Uterus (tissue), 4 donors: ENCODE measurements at places on chromosomes 13 and 19. TPM values are rescaled to one million over a fixed set of nuclear protein-coding genes. Genes with fewer than 3 reads are reported as not detected.

Gene IL12RB1
- total RNA-seq, result 6.5 TPM

Gene FGF14
- not detected for total RNA-seq

Gene SLC25A41
- not detected for total RNA-seq

Gene TRIM13
- 33.4 TPM for total RNA-seq

Gene DMRTC2
- total RNA-seq, result not detected

Gene ITPKC
- 29.1 TPM for total RNA-seq

Gene TNNT1
- not detected for total RNA-seq

Gene CAPS
- 10.3 TPM for total RNA-seq

Gene CACNA1A
- 5.8 TPM for total RNA-seq

Gene FSD1
- total RNA-seq, result 3.1 TPM

Gene SHISA7
- total RNA-seq, result not detected

- peak within 1 kb of the TSS; percentile 80 for H3K4me3 ChIP-seq
- H3K27ac ChIP-seq, result peak within 1 kb of the TSS; percentile 100
- no peaks in the 10 kb centered on the region for H3K4me1 ChIP-seq
- no peaks in the 10 kb centered on the region for H3K27me3 ChIP-seq
These were observed at the start of gene EMP3 for GRCh38 chr19:48325265-48325910. Gene EMP3, plus strand, starts transcription at chr19:48325552. Its CDS starts 1,293 bp downstream, at chr19:48326845.

DNA sequence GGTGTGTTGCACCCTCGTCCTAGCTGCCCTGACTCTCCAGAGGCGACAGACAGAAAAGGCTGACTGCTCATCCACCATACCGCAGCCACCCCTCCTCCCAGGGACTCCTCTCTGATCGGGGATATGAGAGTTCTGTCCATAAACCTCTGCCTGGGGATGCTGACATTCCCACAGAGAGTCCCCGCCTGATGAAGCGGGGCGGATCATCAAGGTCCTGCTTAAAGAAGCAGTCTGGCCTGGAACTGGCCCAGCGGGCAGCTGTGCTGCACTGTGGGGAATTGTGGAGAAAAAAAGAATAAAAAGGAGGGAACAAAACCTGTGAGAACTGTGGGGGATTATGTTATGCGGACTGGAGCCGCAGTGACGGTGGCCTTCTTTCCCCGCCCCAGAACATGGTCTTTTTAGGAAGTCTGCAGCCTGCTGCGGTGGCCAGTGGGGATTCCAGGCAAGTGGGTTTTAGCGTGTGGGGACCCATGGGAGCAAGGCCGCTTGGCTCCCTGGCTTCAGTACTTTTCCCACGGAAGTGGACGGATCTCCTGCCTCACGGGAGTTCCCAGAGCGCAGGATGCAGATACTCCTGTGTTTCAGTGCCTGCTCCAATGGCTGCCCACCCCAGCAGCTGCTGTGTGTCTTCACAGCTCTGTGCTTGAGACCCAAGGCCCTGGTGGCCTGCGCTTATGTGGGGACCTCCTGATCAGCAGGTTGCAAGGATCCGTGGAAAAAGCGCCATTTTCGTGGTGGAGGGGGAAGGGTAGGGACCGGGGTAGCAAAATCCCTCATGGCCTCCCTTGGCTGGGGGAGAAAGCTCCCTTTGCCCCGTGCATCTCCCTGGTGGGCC, 1456.2 kb upstream of the SLC10A2 start:
- no peaks in the 10 kb centered on the region for H3K36me3 ChIP-seq
- H3K27me3 ChIP-seq, result no peaks in the 10 kb centered on the region
- H3K4me3 ChIP-seq, result no peak overlapping the region
- H3K27ac ChIP-seq, result no peak overlapping the region

DNA sequence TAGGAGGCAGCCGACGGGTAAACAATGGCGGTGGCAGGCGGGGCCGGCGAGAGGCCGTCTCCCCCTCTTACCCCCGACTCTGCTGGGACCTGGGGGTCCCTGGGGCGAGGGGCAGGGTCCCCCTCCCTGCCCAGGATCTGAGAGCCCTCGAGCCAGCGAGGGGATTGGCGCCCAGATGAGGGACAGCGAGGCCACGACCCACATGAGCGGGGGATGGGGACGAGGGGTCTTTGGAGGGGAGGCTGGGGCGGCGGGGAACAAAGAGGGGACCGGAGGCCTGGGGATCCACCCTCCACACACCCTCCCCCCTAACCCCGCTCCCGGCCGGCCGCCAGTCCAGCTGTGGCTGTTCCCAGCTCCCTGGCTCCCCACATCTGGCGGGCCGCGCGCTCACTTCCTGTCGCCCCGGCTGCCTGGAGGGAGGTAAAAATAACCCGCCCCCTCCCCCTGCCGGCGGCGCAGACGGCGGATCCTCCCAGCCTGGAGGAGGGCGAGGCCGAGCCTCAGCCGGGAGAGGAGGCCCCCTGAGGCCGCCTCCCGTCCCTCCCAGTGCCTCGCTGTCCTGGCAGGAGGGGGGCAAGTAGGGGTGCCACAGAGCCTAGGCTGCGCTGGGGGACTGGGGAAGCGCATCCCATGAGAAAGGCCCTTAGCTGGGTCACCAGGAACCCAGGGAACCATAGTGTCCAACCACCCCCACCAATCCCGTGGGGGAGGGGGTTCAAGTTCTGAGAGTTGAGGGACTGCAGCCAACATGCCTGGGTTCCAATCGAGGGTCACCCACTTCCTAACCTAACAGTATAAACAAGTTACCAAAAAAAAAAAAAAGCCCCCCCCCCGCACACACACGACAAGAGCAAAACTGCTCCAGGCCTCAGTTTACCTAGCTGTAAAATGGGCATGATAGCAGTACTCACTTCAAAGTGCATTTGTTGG, 29.3 kb upstream of the NANOS3 start:
- DNase-seq, result peak; percentile 95
- no peaks in the 10 kb centered on the region for H3K36me3 ChIP-seq
- peak overlapping the region; percentile 60 for H3K4me3 ChIP-seq
- H3K27ac ChIP-seq, result peak overlapping the region; percentile 100

DNA sequence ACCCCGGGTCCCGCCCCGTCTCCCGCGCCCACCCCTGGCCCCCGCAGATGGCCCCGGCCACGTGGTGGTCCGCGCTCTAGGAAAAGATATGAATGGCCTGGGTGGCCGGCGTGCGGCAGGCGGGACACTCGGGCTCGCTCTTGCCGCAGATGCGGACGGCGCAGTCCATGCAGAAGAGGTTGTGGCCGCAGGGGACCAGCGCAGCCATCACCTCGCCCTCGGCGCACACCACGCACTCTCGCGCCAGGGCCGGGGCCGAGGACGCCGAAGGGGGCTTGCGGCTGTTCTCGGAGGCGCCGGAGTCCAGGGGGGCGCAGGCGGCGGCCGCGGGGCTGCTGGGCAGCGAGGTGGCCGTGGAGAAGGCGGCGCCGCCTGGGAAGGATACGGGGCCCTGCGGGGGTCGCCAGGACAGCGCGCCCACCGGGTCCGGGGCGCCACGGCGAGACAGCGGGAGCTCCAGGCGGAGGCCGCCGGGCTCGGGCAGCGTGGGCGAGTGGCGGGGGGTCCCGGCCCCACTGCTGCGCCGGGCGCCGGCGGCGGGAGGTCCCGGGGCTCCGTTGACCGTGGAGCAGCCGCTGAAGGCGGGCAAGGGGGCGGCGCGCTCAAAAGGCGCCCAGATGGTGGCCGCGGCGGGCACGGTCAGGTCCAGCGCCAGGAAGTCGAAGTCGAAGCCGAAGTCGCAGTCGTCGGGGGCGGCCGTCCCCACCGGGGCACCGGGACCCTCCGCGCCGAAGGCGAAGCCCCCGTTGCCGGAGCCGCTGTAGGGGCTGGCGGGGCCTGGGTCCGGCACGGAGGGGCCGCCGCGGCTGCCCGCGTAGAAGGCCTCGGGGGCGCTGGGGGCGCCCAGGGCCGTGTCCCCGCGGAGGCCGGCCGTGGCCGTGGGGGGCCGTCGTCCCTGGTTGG, 12.4 kb downstream of the MEX3D start:
- H3K36me3 ChIP-seq, result no peaks in the 10 kb centered on the region
- no peak for DNase-seq
- no peaks in the 10 kb centered on the region for H3K4me1 ChIP-seq
- H3K27ac ChIP-seq, result no peak overlapping the region
- H3K4me3 ChIP-seq, result no peak overlapping the region

DNA sequence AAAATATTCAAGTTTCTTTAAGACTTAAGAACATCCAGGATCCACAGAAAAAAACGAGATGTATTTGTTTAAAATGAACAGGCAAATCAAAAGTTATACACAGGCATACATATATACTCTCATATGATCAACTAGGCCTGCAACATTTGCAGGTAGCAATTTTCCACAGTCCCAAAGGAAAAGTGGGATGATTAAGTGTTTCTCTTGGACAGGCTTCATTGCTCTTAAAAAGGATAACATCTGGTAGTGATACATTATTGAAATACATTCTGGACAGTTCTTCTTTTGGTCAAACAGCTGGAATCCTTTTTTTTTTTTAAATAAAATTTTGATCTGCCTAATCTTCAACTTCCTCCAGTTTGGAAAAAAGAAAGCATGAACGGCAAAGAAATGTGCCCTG, 114.8 kb upstream of the TDRD3 start:
- no peaks in the 10 kb centered on the region for H3K36me3 ChIP-seq
- no peaks in the 10 kb centered on the region for H3K4me1 ChIP-seq
- no peak for DNase-seq
- no peak overlapping the region for H3K27ac ChIP-seq
- H3K4me3 ChIP-seq, result no peak overlapping the region

GRCh38 chr13:64884976-64885375, 2345.2 kb downstream of the PCDH9 start:
- no peak for DNase-seq
- no peaks in the 10 kb centered on the region for H3K36me3 ChIP-seq
- H3K27ac ChIP-seq, result no peak overlapping the region

DNA sequence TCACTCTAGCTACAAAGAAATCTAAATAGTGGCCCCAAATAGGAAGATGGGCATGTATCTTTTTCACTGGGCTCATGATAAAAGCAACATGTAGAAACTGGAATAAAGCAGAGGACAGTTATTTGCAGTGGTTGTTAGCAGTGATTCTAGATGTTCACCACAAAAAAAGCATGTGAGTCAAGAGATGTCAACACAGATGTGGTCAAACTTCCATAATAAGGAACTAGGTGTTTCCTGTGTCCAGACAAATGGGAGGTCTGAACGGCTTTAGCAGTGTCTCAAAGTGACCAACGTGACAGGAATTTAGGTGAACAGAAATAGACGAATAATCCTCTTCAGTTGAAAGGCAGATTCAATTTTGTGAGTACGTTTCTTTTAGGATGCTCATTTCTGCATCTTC, 162.7 kb downstream of the TBC1D4 start:
- H3K27ac ChIP-seq, result no peak overlapping the region
- H3K27me3 ChIP-seq, result no peaks in the 10 kb centered on the region
- no peak overlapping the region for H3K4me3 ChIP-seq
- no peaks in the 10 kb centered on the region for H3K4me1 ChIP-seq
- H3K36me3 ChIP-seq, result no peaks in the 10 kb centered on the region

GRCh38 chr13:36131931-36132297, 732 bp upstream of the DCLK1 start:
- H3K27ac ChIP-seq, result peak overlapping the region; percentile 74
- no peak overlapping the region for H3K4me3 ChIP-seq
- no peaks in the 10 kb centered on the region for H3K4me1 ChIP-seq
- no peaks in the 10 kb centered on the region for H3K27me3 ChIP-seq

- no peaks in the 10 kb centered on the region for H3K27me3 ChIP-seq
- no peaks in the 10 kb centered on the region for H3K36me3 ChIP-seq
- no peak for DNase-seq
- H3K4me1 ChIP-seq, result no peaks in the 10 kb centered on the region
- H3K4me3 ChIP-seq, result no peak overlapping the region
These were observed 480.4 kb downstream of the FOXO1 start for GRCh38 chr13:40186041-40186440.

DNA sequence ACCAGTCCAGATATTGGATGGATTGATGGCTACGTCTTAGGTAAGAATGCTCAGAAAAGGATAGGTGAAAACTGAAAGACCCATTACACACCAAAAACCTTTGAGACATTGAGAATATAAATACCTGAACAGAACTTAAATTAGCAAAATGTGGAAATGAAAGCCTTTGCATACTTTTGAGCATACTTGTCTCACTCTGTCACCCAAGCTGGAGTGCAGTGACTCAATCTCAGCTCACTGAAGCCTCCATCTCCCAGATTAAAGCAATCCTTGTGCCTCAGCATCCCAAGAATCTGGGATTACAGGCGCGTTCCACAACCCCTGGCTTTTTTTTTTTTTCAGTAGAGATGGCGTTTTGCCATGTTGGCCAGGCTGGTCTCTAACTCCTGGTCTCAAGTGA, 695.3 kb downstream of the DACH1 start:
- no peak overlapping the region for H3K27ac ChIP-seq
- no peaks in the 10 kb centered on the region for H3K36me3 ChIP-seq
- no peak overlapping the region for H3K4me3 ChIP-seq

DNA sequence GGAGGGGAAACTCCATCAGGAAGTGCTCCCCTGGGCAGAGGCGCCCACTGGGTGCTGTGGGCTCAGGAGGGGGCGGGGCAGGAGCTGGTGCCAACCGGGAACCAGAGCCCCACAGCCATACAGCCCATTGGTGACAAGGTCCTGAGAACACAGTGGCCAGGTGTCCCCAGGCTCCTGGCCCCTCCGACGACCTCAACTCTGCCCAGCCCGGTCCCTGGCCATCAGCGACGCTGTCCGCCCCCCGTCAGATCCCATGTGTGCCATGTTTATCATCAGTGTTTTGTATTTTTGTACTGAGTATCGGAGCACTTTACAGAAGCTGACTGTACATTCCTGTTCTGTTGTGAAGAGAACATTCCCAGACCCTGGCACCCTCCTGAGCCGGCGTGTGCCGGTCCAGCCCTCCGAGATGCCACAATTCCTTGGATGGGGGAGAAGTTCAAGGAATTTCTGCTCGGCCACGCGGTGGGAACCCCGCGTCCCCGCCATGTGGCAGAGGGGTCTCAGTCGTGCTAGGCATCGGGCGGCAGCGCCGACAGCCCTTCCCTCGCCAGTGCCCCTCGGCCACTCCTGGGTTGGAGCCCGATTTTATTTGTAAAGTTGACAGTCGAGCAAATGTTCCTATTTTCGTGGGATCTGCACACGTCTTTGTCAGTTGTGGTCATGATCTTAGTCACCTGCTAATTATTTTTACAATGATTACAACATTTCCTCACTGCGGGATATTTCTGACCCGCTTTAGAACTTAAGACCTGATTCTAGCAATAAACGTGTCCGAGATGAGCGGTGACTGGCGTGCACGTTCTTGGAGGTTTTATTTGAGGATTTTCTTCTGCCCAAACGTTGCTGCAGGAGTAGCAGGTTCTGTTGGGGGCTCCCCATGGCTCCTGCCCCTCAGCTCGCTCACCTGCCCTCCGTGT, 16.9 kb downstream of the PEX11G start:
- no peaks in the 10 kb centered on the region for H3K36me3 ChIP-seq
- DNase-seq, result no peak
- no peaks in the 10 kb centered on the region for H3K27me3 ChIP-seq
- H3K4me1 ChIP-seq, result no peaks in the 10 kb centered on the region
- H3K27ac ChIP-seq, result no peak overlapping the region
- H3K4me3 ChIP-seq, result no peak overlapping the region

- DNase-seq, result no peak
- peaks cover 27% of the 10 kb centered on the region for H3K4me1 ChIP-seq
- no peaks in the 10 kb centered on the region for H3K27me3 ChIP-seq
- no peak overlapping the region for H3K4me3 ChIP-seq
- no peak overlapping the region for H3K27ac ChIP-seq
These were observed 53.6 kb downstream of the GATAD2A start for GRCh38 chr19:19459073-19459472.
